ENCODE measurements at places on chromosomes 5 and 9.

GRCh38 chr9:113569472-113570060 is 106.0 kb downstream of the RGS3 start:
- DNase-seq: no peak

GRCh38 chr5:11617080-11617479 is 287.2 kb downstream of the CTNND2 start:
- DNase-seq: no peak

DNA sequence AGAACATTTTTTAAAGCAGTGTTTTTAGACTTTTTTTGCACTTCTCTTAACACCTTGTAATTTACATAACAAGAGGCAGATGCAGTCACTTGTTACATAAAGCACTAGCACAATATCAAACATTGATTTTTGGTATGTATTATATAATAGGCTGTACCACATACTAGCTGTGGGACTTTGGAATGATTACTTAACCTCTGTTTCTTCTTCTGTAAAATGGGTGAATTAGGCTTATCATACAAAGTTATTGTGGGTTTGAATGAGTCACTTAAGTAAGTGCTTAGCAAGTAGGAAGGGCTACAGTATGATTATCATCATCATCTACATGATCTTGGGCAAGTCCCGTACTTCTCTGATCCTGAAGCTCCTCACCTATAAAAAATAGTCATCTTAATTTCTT is 2.1 kb downstream of the FAM81B start:
- no peak for DNase-seq

- DNase-seq: no peak
Observed at GRCh38 chr5:145375521-145375920, 459.6 kb downstream of the PRELID2 start.

GRCh38 chr5:77077829-77078176 is 9.3 kb downstream of the ZBED3 start:
- DNase-seq: no peak

DNA sequence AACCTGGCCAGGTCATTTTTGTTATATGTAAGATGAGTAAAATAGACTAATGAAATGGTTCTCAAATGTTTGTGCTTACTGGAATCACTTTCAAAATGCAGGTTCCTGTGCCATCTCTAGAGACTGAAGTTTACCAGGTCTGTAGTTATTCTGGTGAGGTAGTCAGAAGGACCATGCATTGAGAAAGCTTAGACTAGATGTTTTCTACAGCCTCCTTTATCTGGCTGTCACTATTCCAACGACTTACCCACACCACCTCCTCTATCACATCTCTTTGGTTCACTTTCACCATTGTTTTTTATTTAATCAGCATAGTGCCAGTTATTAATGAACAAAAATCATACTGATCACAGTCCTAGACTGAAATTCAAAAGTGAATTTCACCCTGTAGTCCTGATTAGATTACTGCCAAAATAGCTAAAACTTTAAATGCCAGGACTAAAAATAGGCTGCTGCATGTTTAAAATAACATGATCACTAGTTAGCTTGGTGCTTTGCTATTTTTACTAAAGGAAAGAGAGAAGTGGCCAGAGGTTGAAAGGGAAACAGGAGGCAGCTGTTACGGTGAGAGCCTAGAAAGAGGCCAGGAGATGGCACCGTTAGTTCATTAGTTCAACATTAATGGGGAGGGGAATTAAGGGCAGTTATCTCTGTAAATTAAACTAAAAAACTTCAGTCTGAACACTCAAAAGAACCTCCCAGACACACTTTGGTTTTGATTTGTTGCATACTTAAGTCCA is 13.9 kb upstream of the FNIP1 start:
- DNase-seq: no peak

GRCh38 chr5:137176609-137177008 is 322.5 kb downstream of the SPOCK1 start:
- DNase-seq: no peak

DNA sequence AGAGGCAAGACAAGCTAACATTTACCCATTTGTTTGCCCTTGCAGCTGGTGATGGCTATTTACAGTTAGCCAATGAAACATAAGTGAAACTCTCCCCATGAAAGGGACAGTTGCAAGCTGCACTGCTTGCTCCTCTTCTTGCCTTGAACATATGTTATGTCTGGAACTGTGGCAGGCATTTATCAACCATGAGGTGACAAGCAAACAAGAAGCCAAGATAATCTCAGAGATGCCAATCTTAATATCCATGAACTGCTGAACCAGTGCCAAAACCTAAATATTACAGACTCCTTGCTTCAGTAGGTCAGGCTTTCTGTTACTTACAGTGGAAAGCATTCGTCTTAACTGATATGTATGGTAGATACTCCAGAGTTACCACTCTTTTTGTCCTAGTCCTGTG is 133.4 kb downstream of the ACTBL2 start:
- no peak for DNase-seq

- no peak for DNase-seq
Observed at GRCh38 chr9:19498015-19498414, 89.2 kb downstream of the ACER2 start.

- DNase-seq: peak; percentile 90
Observed at GRCh38 chr5:107542428-107542827, 128.3 kb downstream of the EFNA5 start.

GRCh38 chr9:137241490-137242268 is 592 bp downstream of the TUBB4B start:
- no peak for DNase-seq

GRCh38 chr9:113559834-113560800 is 96.6 kb downstream of the RGS3 start:
- DNase-seq: no peak

DNA sequence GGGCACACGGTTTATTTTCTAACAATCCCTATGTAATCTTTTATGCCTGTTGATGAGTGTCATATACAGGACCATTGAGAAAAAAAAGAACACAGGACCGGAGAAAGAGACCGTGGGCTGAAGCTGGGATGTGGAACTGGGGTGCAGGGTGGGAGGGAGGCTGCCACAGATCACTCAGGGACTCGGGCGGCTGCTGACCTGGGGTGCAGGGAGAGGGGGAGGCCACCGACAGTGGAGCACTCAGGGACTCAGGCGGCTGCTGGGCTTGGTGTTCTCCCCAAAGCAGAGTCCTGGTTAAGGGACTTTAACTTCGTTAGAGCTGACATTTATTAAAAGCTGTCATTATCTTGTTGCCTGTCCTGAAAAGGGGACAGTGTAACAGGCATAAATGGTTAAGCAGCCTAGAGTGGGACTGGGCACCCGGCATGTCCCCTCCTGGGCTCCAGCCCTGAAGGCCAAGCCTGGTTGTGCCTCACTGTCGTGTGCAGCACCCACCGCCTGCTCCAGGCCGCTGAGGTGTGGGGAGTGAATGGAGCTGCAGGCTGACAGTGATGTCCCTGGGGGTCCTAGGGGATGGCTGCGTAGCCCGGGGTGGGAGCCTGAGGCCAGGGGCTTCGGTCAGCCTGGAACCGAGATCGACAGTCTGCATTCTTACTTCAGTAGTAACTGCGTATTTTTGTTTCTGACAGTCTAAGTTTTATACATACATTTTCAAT is 14.0 kb downstream of the NDUFS6 start:
- DNase-seq: no peak

GRCh38 chr9:79623799-79624721 is 52.3 kb downstream of the TLE4 start:
- DNase-seq: no peak

GRCh38 chr5:17020678-17021601 is 84.9 kb upstream of the MYO10 start:
- no peak for DNase-seq

- DNase-seq: no peak
Observed at GRCh38 chr9:71850996-71851395, 60.0 kb downstream of the ABHD17B start.

DNA sequence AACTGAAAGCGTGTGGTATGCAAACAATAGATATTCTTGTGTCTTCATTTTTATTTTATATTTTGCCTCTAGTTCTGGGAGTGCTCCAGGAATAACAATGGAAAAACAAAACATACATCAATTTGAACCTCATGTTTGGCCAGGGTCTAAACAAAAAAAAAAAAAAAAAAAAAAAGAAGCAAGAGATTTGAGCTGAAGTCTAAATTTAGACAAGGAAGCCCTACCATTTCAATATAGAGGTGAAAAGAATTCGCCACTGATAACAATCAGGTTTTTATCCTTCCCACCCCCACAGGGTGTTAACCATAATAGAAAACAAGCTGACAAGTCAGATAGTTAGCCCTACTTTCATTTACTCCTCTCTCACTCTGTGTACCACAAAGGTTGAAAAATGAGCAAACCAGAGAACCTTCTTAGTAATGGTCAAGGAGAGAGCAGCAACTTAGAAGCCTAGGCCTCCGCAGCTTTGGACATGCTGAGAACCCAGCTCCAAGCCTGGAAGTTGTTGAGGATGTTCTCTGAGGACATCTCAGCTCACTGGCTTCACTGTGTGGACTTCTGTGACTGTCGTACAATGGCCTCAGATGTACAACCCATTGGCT is 118.2 kb upstream of the HMHB1 start:
- no peak for DNase-seq

GRCh38 chr9:87135074-87135473 is 187.8 kb upstream of the GAS1 start:
- no peak for DNase-seq

GRCh38 chr9:71604197-71605063 is 163.9 kb downstream of the CEMIP2 start:
- DNase-seq: no peak

- DNase-seq: no peak
Observed at GRCh38 chr5:141155540-141156374, 5.9 kb downstream of the PCDHB6 start.

- no peak for DNase-seq
Observed at GRCh38 chr9:136289651-136290507, 14.0 kb downstream of the CCDC187 start.

GRCh38 chr5:162990856-162991497 is 446.4 kb upstream of the CCNG1 start:
- no peak for DNase-seq

- DNase-seq: no peak
Observed at GRCh38 chr5:138350563-138350890, 2.0 kb upstream of the KDM3B start.

- DNase-seq: no peak
Observed at GRCh38 chr9:33638391-33638915, 114.4 kb downstream of the ANKRD18B start.

GRCh38 chr5:61334868-61335615 is 3.0 kb downstream of the ZSWIM6 start:
- peak; percentile 54 for DNase-seq

GRCh38 chr9:12856603-12857002 is 81.8 kb downstream of the LURAP1L start:
- DNase-seq: no peak

DNA sequence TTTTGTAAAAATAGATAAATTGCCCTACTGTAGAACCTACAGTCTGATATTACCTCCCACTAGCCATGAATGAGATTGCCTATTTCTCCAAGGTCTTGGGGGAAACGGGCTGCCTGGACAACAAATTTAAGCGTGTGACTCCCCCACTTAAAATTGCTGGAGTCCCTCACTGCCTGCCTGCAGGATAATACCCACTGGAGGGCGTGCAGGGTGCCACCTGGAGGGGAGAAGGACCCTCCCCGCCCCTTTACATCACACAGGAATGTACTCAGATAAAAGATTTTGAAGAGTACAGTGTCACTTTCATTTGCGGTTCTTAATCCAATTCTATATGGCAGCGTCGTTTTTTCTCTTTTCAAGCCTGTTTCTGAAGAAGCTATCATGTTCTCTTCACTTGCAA is 6.2 kb upstream of the TRIM7 start:
- no peak for DNase-seq

DNA sequence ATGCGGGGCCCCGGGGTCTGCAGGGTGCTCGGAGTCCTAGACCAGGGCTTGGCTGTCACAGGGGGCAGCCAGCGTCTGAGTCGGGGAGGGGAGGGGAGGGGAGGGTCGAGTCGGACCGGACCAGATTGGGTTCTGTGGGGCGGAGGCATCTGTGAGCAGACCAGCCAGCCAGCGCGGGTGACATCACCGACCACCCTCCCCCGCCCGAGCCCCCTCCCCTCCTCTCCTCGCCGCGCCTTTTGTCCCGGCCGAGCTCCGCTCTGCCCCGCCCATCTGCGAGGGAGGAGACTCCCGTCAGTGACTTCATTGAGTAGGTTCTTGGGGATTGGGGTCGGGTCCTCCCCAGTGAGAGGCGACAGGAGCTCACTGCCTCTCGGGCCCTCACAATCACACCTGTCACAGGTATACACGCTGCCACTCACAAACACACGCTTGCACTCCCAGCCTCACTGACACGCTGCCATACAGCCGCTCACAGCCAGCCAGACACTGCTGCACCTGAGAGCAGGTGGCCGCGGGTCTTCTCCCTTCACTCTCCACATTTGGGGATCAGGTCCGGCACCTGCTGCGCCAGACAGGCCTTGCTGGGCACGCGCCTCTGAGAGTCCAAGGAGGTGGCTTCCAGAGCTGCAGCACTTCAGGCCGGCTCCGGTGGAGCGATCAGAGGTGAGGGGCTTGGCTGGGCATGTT is 546 bp downstream of the DNAJB5 start:
- DNase-seq: no peak

DNA sequence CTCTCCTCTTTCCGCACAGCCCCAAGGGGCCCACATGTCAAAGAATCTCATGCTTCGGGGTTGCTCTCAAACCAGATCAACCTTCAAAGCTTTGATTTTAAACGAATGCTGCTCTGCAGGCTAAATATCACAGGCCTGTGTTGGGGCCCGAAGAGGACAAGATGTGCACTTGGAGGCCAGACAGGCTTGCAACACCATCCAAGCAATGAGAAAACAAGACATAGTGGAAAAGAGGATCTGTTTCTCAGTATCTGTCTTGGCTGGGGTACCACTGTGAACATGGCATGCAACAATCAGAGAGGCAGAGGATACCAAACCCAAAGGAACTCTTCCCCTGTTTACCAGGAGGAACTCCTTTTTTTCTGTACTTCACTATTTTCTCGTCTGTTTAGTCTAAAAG is 321.8 kb downstream of the SLIT3 start:
- DNase-seq: no peak

GRCh38 chr5:41363343-41363986 is 146.9 kb downstream of the PLCXD3 start:
- DNase-seq: no peak

- DNase-seq: no peak
Observed at GRCh38 chr5:14148890-14149671, 5.9 kb downstream of the TRIO start.

DNA sequence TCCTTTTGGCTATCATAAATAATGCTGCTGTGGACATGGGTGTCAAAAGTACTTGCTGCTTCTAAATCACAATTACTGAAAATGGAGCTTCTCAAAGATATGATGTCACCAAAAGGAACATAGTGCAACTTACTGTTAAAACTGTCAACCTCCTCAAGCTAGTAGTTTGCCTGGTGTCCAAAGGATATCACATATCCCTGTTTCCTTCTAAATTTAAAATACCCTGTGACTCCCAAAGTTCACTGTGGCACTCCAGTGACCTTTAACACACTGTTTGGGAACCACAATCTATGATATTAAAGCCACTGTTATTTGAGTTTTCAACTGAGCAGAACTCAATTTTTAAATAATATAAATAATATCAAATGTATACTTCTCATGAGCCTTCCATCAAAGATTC is 18.2 kb downstream of the GLIS3 start:
- no peak for DNase-seq

GRCh38 chr5:105639511-105639910 is 2031.2 kb downstream of the EFNA5 start:
- DNase-seq: no peak

All from non-pigmented ciliary epithelial cell (primary cell).